Astrocyte of the hippocampus (primary cell): ENCODE measurements at places on chromosomes 12 and 14.
A peak's percentile ranks its signal among the peaks of the same experiment; 100 is the strongest.

DNA sequence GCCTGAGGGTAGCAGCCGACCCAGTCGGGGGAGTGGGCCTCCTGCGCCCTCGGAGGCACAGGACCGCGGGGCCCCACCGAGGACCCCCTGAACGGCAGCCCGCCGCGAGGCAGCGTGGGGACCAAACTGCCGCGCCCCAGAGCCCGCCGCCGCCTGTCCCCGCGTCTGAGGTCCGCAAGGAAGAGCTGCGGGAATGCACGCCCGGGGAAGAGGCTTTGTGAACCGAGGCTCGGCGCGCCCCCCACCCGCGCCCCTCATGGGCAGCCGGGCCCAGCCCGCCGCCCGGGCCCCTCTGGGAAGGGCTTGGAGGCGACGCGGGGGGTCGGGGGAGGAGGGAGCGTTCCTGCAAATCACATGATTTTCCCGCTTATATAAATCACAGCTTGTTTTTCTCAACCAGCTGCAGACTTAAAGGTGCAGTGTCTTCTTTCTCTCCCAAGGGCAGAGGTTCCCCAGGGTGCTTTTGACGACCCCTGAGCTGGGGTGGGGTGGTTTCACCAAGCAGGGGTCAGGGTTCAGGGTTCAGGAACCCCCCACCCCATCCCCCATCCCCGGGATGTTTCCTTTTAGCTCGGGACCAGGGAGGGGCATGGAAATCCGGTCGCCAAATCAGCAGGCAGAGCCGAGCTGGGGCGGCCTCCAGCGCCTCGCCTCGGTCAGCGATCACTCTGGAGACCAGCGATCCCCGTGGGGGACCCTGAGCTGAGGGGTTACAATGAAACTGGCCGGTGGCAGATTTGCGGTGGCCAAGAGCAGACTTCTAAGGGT lies 44.7 kb upstream of the ATP23 start:
- DNase-seq: peak; percentile 79

GRCh38 chr12:128131955-128132354 lies 135.0 kb upstream of the TMEM132C start:
- DNase-seq: no peak

GRCh38 chr12:94271351-94271750 lies 123.0 kb downstream of the PLXNC1 start:
- peak; percentile 27 for DNase-seq

GRCh38 chr12:87025976-87026375 lies 769.8 kb upstream of the MGAT4C start:
- peak; percentile 2 for DNase-seq

DNA sequence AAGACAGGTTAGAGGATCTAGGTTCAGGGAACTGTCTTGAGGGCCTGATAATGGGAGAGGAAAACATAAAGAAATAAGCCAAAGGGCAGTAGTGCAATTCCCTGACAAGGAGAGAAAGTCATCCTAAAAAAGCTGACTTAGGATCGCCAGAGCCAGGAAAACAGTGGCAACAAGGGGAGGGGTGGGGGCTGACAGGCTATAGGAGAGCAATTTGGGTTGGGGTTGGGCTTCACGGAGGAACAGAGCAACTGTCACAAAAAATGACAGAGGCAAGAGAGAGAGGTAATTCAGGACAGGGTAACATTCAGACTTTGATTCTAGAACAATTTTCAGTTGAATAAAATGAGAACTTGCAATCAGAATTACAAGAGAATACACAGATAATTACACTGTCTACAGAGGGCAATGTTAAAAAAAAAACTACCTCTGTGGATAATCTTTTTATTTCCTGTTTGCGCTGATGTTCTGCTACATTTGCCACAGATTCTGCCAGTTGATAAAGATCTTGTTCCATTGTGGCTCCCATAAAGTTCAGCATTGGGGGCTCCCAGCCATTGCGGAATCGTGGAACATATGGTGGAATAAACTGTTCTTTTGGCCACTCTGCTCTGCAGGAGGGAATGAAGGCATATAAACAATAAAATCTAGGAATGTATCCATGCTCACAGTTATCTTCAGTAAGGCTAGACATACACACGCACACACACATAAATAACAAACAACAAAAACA lies 138.6 kb downstream of the EPS8 start:
- no peak for DNase-seq

- no peak for DNase-seq
Observed at GRCh38 chr14:104246401-104247335, 108.3 kb downstream of the KIF26A start.

DNA sequence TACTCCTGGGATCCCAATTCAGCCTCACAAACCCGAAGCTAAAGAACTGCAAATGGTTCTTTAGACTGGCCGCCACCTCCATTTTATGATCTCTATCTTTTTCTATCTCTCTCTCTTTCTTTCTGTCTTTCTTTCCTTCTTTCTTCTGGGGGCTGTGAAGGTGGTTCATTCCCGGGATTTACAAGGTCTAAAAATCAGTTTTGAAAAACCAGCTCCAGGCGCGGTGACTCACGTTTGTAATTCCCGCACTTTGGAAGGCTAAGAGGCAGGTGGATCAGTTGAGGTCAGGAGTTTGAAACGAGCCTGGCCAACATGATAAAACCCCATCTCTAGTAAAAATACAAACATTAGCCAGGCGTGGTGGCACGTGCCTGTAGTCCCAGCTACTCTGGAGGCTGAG lies 67.2 kb upstream of the VASH1 start:
- DNase-seq: no peak

DNA sequence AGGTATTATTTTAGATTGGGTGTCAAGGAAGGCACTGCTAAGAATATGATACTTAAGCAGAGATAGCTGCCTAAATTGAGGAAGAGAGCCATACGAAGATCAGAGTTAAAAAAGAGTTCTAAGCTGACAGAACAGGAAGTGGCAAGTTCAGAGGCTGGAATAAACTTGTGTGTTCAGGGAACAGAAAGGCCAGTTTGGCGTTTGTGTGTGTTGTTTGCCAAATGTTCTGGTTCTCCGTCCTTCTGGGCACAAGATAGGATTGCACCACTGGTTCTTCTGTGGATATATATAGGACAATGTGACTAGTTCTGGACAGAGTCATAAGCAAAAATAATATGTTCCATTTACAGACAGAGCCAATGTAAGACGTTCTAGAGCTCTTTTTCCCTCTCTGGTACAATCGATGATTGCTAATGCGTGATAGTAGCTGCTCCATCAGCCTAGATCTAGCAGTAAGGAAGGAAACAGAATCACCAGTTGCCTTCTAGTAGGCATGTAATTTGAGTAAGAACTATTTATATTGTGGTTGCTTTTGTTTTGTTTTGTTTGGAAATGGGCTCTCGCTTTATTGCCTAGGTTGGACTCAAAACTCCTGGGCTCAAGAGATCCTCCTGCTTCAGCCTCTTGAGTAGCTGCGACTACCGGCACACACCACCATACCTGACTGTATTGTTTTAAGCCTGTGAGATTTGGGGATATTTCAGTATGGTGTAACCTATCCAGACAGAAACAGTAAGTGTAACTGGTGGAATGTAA lies 7.4 kb downstream of the BBS10 start:
- DNase-seq: no peak
